HTR-8/SVneo (cell line): ENCODE measurements at places on chromosomes 6 and 20.

GRCh38 chr20:41361757-41362747, 4.6 kb downstream of the EMILIN3 start:
- DNase-seq: no peak

GRCh38 chr6:13156381-13156780, 172.0 kb downstream of the TBC1D7 start:
- no peak for DNase-seq

DNA sequence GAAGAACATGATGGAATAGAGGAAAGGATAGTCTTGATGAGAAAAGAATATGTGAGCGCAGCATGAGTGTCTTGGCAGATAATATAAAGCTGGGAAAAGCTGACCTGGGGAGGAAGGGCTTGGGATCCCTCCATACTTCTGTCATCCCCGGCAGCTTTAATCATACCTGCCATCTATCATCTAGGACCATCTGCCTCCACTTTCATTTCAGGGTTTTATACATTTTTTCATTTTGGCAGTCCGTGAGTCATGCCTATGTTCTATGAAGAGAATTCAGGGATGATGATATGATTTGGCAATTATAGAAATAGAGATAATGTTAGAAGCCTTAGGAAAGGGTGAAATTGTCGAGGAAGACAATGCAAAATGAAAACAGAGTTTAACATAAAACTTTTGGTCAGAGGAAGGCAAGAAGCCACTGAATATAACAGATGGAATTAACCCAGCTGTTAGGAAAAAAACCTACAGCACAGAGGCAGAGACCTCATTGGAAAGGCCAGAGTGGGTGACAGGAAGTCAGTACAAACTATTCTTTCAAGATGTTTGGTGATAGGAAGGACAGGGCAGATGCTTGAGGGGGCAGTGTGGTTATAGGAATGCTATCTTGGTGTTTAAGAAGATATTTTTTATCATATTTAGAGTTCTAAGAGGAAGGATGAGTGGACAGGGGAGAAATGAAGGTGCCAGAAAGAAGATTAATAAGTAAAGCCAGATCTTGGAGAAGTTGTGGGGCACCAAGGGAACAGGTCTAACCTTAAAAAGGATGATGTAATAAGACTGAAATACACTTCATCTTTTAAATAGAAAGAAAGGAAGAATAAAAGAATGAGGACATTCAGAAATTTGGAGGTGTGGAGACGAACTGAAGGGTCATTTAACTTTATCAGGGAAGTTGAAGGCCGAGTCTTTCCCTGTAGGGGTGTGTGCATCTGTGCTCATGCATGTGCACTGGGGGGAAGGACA, 37.8 kb downstream of the MARCKS start:
- DNase-seq: no peak

- peak; percentile 71 for DNase-seq
Measured at GRCh38 chr20:35561268-35561667, 19.4 kb downstream of the ERGIC3 start.

DNA sequence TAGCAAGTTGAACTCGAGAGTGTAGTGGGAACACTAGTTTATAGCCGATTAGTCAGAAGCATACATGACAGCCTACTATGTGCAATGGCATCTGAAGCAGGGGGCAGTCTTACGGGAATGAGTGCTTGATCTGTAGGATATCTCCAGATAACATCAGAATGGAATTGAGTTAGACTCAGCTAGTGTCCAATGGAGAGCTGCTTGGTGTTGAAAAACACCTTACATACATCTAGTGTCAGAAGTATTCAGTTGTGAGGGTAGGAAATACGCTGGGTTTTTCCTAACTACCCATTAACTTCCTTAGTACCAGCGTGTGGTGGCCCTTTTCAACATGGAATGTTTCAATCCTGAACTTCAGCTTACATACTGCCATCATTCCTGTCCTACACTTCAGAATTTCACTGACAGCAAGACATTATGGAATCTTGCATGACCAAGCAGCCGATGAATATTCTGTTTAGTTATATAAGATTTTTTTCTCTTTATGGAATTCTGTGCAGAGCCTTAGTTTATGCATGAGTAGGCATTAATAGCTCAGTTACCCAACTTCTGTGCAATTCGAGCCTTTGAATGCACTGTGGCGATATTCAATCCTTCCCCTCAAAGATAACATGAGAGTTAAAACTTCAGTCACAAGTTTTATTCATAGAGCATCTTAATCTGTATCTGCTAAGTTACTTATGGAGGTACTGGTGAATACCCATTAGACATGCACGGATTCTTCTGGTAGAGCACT, 218.6 kb upstream of the MOCS1 start:
- DNase-seq: no peak

GRCh38 chr6:89180971-89181370, 35.1 kb downstream of the PM20D2 start:
- no peak for DNase-seq

- no peak for DNase-seq
Measured at GRCh38 chr6:127933852-127934840, 33.3 kb upstream of the THEMIS start.

DNA sequence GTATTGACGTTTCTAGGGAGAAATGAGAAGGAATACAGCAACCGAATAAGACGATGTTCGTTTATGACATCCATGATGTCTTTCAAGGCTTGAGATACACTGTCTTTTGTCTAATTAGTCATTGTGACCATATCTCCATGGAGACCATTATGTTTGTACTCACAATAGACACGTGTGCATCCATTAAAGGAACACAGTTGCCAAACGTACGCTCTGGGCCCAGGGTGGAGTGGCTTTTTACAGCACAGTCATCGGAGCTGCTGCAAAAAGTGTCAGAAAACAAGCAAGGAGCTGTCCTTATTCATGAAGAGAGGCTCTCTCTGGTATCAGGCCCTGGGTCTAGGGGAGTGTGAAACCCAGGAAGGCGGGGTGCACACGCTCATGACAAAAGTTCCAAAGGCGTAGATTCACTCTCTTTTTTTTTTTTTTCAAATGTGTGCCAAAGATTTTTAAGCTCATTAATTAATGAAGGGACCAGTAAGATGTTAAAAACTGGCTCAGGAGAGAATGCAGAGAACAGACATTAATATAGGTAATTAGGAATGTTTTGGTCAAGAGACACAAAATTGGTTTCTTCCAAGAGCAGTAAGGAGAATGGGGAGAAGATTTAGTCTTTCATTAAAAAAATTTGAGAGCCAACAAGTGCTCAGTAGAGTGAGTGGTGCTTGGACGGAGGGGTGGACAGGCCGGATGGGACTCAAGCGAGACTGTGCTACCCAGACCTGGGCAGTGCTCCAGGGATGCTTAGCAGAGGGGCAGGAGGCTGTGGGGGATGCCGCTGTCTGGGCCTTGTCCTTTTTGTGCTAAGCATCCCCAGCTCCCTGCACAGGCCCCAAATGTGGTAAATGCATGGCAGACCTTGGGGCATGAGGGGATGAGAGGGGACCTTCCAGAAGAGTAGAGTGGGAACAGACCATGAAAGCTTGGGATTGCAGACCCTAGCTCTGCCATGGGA, 34.9 kb upstream of the GTSF1L start:
- no peak for DNase-seq

DNA sequence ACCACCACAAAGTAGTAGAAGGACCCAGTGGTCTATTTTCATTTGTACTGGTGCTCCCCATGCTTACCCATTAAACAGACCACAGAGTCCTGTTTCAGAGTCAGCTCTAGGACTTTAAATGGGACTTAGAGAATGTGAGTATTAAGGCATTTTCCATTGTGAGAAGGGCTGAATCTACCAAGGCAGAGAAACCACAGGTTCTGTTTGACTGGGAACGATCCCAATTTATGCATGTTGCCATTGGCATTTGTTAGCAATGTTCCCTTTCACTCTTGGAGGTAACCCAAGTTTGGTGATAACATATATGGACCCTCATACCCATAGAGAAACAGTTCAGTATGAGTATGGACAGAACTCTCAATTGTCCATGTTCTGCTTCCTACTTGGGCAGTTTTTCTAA, 672.8 kb downstream of the KIF16B start:
- DNase-seq: no peak

DNA sequence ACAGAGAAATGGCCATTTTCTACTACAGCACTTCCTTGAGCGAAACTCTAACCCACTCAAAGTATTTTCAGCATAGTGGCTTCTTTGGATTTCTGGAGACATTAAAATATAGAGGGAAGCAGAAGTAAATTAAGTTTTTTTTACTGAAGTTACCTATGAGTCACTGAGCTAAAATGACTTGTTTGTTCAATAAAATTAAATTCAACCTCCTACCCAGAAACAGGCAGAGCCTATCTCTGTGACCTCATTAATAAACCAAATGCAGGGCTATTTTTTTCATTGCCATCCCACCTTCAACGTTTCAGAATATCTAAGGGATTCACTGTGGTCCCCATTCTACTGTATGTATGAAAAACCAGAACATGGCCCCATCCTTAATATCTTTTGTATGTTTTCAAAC, 133.0 kb downstream of the MTFR2 start:
- no peak for DNase-seq

DNA sequence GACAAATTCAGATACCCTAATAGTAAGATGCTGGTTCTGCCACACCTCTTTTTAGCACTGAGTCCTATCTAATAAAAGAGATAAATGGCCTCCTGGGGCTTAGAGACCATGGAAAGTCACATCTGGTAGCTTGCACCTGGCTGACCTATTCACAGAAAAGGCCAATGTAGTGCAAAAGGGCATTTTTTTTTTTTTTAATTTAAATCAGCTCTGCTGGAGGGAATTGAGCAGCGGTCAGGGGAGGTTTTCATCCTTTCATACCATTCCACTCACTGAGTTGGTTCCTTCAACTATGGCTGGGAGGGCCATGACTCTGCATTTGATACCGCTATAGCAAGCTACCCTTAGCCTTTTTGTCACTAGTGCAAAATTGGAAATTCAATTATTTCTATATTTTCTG, 20.1 kb upstream of the HS3ST5 start:
- DNase-seq: no peak

DNA sequence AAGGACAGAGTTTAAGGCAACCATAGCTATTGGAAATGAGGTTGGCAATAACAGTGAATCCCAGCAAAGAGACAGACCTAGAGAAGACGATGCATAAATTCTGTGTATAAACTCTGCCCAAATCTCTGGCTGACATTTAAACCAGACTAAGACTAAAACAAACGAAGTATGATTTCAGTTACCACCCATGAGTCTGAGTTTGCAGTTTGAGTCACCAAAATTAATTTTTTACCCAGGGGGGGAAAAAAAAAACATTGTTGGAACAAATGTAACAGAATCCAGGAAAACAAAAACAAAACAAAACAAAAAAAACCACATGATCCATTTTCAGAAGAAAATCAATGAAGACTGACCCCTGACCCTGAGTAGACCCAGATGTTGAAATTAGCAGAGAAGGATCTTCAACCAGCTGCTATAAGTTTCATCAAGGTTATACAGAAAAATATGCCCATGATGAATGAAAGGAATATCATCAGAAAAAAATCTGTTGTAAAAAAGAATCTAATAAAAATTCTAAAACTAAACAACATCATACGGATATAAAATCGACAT, 190.8 kb downstream of the GMDS start:
- DNase-seq: no peak

DNA sequence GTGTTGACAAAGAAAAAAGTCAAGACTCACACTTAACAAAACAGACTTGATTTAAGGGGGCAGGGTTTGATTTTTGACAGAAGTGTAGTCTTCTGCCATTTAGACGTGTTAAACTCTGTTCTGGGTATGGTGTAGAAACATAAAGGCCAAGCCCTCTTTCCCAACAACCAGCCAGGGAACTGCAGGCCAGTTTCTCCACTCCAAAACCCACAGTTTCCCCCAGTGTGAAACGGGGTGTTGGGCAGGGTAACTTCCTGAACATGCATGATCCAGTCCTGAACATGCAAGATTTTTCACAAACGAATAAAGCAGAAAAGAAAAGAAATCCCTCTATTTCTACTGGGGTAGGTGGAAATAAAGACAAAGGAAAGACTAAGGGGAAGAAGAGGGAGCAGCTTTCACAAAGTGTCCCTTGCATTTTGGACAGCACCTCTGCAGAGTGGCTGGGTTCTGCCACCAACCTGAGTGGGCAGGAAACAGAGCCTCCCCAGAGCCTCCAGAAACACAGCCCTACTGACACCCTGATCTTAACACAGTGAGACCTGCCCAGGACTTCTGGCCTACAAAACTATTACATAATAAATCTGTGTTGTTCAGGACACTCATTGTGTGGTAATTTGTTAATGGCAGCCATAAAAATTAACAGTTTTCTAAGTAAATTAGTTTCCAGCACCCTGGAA, 7.5 kb downstream of the APMAP start:
- DNase-seq: no peak

- no peak for DNase-seq
Measured at GRCh38 chr20:22789676-22790075, 205.3 kb upstream of the FOXA2 start.

DNA sequence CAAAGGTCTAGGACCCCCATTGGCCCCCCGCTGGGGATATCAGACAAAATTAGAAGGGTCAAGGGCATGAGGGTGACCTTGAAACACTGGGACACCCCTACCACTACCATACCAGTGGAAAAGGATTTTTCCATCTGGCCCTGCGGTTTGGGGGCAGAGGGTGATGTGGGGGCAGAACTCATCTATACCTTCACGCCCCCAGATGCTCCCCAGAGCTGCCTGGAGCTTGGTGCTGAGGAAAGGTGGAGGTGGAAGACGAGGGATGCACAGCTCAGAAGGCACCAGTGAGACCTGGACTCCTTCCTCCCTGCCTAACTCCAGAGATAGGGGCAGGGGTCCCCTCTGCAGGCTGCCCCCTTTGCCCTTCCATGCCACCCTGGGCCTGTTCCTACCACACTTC, 1.1 kb downstream of the COX4I2 start:
- DNase-seq: no peak

GRCh38 chr20:21450572-21450971, 53.2 kb upstream of the NKX2-4 start:
- no peak for DNase-seq

DNA sequence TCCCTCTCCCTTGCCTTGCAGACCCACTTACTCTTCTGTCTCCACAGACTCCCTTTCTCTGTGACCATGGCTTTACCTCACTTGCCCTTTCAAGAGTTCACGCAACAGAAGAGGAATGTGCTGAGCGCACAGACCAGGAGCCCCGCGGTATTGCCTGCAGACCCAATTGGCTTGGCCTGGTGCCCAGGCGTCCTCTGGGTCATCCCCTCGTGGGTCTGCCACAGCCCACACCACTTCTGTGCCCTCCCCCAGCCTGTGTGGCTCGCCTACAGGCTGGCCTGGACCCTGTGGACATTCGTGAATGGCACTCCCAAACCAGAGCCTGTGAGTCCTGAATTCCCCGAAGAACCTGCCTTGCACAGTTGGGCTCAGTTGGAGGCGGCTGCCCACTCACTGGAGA, 15.3 kb upstream of the NINL start:
- no peak for DNase-seq

- no peak for DNase-seq
Measured at GRCh38 chr6:41505122-41506049, 40.8 kb upstream of the FOXP4 start.

- DNase-seq: no peak
Measured at GRCh38 chr20:7406671-7407070, 533.6 kb downstream of the HAO1 start.

- DNase-seq: no peak
Measured at GRCh38 chr6:36594816-36595643, 868 bp downstream of the SRSF3 start.

- no peak for DNase-seq
Measured at GRCh38 chr20:57960803-57961575, 251.2 kb upstream of the PMEPA1 start.
